Hypothalamus (tissue), 51 donors: ENCODE measurements at places on chromosomes 4 and X.

DNA sequence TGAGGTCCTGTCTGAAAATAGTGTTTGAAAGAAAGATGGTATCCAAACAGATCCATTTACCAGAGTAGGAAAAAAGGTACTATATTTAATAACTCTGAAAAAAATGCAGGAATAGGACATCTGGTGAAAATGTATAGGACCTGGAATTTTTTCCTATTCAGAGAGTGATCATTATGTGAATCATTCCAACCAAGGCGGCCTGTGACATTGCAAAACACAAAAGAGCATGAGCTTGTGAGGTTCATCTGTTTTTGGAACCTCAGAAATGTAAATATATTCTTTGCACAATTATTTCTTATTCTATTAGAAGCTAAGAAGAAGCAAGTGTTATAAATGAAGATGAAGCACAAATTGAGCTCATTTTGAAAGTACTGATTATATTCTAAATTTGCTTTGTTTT, 2.0 kb downstream of the C4orf51 start:
- DNase-seq: no peak

DNA sequence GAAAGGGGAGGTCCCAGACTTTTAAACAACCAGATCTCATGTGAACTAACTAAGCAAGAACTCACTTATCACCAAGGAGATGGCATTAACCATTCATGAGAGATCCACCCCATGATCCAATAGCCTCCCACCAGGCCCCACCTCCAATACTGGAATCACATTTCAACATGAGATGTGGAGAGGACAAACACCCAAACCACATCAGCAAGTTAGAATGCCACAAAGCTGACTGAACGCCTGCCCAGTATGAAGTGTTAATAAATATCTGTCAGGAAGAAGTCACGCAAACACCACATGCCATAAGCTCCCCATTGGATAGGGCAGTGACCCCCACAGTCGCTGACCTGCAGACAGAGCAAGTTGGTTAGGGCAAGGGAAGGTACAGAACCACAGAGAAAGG, 14.3 kb downstream of the SLC10A6 start:
- no peak for DNase-seq

DNA sequence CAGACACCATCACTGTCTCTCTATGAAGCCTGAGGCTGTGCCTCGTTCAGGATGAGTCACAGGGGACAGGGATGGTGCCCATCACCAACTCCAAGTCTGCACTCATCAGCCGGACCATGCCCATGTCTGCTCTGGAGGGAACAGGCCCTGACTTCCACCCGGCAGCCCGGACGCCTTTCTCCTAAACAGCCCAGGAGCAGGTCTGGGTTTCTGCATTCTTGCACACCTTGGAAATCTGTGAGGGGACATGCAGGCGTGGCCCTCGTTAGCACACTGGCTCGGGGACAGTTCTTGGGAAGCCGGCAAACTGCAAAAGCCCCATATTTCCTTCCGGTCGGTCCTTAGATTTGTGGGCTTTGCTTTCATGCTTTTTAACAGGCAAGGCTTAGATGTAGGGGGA, 67.9 kb upstream of the AFAP1 start:
- DNase-seq: no peak

- no peak for DNase-seq
Observed at GRCh38 chr4:95129031-95129430, 371.3 kb downstream of the BMPR1B start.

DNA sequence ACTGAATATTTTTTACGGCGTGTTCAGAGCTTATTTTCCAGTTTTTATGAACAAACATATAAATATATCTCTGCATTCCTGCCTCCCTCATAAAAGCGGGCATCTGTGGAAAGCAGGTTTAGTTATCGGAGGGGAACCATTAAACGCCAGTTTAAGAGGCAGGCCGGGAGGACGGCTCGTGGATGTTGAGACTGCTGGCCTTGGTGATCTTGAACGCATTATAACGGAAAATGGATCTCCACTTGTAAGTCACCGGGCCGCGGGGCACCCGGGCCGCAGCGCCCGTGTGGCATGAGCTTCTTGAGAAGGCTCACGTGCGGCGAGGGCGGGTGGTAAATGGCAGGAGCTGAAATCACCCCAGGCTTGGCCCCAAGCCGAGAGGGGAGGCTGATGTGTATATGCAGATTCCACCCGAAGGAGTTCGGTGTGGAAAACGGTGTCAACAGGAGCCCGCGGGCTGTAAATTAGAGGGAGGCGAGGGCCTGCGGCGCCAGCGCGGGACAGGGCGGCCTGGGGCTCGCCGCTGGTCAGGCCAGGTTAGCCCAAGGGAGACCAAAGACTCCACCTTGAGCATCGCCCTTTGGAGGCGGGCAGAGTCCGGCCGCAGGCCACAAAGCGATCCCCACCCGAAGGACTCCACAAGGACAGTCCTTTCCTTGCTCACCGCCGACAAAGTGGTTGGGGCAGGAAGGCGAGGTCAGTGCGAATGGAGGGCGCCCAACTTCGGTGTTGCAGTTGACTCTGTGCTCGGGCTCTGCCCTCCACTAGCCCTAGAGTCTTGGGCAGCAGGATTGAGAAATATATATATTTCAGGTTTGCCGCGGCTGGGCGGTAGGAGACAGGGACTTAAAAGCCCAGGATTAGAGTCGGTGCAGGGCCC, 1.3 kb upstream of the HAND2 start:
- DNase-seq: no peak

- no peak for DNase-seq
Observed at GRCh38 chrX:42754115-42754514, 23.8 kb downstream of the PPP1R2C start.

- DNase-seq: no peak
Observed at GRCh38 chr4:8038719-8039251, 99.1 kb upstream of the AFAP1 start.

GRCh38 chrX:139332441-139332840, 198.1 kb upstream of the F9 start:
- DNase-seq: no peak

GRCh38 chr4:115687052-115687755, 573.8 kb upstream of the NDST4 start:
- no peak for DNase-seq

GRCh38 chr4:3857269-3857926, 91.2 kb downstream of the ADRA2C start:
- no peak for DNase-seq

DNA sequence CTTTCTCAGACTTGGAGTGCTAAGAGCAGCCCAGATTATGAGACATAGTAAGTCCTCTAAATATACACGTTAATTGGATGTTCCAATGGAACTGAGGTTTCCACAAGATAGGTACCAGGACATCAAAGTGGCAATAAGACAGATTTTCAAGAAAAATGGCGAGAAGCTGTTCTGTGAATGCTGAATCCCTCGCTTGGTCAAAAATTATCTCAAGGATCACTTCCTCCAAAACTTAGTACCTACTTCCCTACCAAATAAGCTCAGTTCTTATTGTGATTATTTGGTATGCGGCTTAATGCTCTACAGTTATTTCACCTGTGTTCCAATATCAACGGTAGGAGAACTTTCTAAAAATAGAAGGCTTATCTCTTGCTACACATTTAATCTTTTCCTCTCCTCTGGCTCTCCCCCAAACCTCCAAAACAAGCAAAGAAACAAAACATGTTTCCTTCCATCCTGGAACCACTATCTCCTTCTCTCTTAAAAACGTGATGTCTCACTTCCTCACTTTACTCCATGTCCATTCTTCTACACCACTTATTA, 14.7 kb downstream of the PDGFC start:
- DNase-seq: no peak
